NCI-H2081 treated with DMSO at 0.1 percent for 48 hours (cell line): ENCODE measurements at places on chromosomes 3 and 15.
A peak's percentile ranks its signal among the peaks of the same experiment; 100 is the strongest.

DNA sequence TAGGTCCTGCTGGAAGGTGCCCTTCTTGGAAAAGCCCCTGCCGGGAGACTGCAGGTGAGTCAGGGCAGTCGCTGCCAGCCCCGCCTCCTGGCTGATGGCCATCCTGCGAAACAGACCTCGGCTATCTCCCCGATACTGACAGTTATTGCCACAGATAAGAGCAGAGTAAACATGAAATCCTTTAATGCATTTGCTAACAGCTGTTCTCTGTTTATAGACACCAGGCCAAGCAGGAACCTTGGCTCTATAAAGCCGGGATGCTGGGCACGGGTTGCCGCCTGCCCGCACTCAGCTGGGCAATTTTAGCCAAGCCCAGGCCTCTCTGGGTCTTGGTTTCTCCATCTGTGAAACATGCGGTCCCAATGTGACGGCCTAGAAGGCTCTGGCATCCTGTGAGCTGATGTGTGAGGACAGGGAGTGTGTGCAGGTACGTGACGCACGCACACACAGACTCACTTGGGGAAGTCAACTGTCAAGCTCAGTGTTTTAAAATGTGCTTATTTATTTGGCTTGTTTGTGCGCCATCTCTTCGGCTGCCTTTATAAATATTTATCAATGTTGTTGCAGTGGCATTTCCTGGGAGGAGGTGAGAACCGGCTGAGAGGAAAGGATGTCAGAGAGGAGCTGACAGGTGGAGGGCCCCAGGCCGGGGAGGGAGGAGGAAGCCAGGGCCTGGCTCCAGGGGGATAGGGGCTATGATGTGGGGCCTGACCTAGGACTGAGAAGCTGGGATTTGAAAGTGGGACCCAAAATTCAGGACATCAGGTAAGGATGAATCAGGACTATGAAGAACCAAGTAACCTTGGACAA lies 50.8 kb upstream of the PRR23E start:
- DNase-seq, result peak; percentile 91

GRCh38 chr15:90178468-90179435 lies 22.4 kb upstream of the SEMA4B start:
- no peak for DNase-seq

GRCh38 chr15:66948294-66948693 lies 117.1 kb upstream of the SMAD3 start:
- no peak for DNase-seq

DNA sequence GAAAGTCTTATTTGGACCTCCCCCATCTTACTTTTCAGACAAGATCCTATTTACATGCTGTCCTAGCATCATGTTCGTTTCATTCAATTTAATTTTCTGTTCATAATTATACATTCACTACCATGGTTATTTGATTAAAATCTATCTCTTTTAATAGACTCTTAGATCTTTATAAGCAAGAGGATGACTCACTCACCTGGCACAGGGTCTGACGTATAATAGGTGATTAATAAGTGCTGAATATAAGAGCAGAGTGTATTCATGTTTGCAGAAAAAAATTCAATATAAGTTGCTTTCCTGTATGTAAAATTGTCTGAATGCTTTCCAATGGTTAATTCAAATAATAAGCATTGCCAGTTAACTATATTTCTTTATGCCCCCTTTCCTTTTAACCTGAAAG lies 165.5 kb upstream of the CBLB start:
- DNase-seq, result no peak

DNA sequence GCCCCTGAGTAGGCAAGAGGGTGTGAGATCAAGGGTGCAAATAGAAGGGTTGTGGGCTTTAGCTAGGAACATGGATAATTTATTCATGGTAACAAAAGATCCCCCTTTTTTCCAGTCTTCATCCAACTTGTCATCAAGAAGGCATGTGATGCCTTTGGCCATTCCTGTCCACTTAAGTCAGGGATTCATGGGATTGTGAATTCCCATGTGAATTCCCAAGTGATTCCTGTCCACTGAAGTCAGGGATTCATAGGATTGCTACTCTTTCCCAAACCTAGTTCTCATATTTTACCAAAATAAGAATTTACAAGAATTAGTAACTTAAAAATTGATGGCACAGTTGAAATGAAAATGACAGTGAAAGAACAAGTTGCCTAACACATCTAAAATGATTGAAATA lies 40.8 kb downstream of the HMG20A start:
- no peak for DNase-seq

DNA sequence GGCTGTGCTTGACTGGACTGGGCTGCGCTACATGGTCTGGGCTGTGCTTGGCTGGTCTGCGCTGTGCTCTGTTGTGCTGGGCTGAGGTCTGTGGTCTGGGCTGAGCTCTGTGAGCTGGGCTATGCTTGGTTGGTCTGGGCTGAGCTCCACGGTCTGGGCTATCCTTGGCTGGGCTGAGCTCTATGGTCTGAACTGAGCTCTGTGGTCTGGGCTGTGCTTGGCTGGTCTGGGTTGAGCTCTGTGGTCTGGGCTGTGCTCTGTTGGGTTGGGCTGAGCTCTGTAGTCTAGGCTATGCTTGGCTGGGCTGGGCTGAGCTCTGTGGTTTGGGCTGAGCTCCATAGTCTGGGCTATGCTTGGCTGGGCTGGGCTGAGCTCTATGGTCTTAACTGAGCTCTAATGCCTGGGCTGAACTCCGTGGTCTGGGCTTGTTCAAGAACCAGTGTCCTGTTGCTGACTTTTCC lies 92.0 kb downstream of the PLXNA1 start:
- DNase-seq, result no peak

- no peak for DNase-seq
Observed at GRCh38 chr3:127949446-127950055, 34.5 kb downstream of the KBTBD12 start.

GRCh38 chr15:29998033-29998432 lies 84.7 kb upstream of the GOLGA8J start:
- DNase-seq, result no peak

- DNase-seq, result peak; percentile 78
Observed at GRCh38 chr3:149393345-149394160, 16.1 kb upstream of the TM4SF1 start.
